ENCODE measurements at places on chromosomes 5 and 9.

GRCh38 chr5:27062451-27062850, 24.1 kb upstream of the CDH9 start:
- no peak for DNase-seq

DNA sequence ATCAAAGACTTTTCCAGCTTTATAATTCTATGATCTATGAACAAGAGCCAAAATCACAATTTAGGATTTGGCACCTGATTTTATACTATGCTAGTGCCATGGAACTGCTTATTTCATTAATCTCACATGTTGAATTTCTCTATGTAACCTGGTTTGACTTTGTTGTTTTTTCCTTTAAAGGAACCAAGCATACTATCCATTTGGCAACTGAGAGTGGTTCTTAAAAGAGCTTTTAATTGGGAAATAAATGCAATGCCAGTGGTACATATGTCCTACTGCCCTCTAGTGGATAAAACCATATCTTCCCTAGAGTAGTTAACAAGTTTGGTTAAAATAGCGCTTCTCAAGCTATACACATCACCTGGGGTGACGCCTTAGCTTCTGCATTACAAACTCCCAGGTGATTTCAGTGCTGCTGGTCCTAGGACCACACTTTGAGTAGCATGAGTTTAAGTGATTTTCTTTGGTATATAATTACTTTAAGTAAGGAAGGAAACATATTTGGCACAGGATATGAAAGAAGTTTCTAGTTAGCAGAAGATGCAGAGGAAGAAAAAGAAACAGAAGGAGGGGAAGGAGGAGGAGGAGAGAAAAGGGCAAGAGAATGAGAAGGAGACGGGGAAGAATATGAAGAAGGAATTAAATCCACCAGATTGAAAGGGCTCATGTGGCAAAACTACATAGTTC, 56.8 kb downstream of the FGF10 start:
- DNase-seq = no peak

DNA sequence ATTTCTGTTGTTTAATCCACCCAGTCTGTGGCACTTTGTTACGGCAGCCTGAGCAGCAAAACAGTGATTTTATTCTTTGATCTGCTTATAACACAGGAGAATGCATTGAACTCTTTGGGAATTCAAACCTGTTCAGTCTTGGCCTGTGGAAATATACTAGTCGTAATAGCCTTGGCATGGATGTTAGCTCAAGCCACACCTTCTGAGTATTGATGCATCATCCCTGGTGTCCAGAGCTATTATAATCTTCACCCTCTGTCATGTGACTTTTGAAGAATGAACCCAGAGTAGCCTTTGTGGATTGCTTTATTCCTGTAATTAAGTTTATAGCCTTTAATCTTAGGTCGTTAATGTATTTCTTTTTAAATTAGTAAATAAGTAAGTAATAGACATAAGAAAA, 50.8 kb upstream of the TEX48 start:
- DNase-seq = no peak

DNA sequence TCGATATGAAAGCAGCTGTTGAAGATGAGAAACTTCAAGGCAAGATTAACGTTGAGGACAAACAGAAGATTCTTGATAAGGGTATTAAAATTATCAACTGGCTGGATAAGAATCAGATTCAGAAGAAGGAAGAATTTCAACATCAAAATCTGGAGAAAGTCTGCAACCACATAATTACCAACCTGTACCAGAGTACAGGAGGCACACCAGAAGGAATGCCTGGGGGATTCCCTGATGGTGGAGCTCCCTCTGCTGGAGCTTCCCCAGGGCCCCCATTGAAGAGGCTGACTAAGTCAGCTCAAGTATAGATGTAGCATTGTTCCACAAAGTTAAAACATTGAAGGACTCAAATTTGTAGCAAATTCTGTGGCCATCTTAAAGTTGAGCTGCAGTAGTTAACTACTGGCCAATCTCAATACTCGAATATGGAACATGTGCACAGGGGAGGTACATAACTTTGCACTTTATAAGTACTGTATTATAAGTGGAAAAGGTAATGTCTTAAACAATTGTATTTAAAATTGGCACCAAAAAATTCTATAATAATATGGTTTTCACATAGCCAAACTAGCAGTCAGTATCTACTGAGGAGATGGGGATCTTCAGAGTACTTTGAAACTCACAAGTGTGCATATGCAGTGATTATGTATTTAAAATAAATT, 237.5 kb downstream of the CHSY3 start:
- DNase-seq = no peak

GRCh38 chr5:79020861-79021561, 35.9 kb upstream of the ARSB start:
- DNase-seq = no peak

GRCh38 chr5:55620766-55621160, 86.0 kb upstream of the PLPP1 start:
- DNase-seq = no peak

DNA sequence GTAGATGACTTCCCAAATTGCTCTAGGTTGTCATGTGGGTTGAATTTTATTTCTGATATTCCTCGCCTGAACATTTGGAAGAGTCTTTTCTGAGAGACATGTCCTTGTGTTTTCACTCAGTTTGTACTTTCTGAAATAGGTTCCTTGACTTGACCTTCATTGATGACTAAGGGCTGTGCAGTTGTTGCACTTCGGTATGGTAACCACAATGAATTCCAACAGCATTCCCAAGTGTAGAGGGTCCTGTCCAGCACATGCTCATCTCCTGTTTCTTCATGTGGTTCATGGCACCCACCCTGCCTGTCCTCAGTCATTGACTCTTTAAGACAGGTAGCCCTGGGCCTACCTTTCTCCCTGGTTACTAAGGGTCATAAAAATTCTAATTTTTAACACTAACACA, 527.8 kb downstream of the MTRR start:
- no peak for DNase-seq

DNA sequence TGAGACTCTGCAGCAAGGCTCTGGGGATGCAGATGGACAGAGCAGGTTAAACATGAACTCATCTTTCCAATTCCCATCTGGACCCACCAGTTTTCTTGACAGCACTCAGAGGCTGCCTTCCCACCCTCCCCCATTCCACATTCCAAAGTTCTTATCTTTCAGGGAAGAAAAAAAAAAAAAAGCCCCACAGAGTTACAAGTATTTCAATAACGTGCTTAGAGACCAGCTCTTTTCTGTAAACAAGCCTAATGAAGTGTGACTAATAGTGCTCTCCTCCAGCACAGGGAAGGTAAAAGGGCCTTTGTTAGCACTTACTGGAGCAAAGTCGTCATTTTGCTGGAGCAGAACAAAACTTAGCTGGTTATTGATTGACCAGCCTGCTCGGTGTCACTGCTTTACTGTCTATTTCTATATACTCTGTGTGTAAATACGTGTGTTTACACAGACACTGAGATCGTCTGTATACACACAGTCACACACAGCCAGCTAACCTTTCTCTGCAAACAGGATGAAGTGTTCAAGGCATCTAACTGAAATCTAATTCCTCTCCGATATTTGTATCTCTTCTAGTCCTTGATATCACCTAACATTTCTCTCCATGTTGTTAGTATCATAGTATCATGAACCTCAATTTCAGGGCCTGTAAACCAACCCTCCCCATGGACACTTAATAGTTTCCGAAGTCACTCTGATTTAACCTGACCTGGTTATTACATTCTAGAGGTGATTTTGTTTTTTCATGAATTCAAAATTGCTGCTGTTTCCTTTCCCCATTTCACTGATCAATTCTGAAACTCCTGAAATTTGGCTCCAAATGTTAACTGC, 84.9 kb downstream of the ZNF608 start:
- no peak for DNase-seq

DNA sequence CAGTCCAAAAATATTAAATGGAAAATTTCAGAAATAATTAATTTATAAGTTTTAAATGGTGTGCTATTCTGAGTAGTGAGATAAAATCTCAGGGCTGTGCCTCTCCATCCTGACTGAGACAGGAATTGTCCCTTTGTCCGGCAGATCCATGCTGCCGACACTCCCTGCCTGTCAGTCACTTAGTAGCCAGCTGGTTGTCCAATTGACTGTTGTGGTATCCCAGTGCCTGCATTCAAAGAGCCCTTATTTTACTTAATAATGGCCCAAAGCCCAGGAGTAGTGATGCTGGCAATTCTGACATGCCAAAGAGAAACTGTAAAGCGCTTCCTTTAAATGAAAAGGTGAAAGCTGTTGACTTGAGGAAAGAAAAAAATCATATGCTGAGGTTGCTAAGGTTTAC, 157.5 kb downstream of the ENC1 start:
- no peak for DNase-seq

DNA sequence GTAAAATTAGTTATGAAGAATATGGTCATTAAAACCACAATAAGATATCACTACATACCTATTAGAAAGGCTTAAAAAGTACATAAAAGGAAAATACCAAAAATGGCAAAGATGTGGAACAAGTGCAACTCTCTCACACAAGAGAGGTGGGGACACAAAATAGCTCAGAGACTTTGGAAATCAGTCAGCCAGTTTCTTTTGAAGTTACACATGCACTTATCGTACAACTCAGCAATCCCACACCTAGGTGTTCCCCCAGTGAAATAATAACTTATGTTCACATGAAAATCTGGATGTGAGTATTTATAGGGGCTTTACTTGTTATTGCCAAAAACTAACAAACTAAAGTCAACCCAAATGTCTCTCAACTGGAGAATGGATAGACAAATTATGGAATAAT, 9.8 kb upstream of the RICTOR start:
- DNase-seq = no peak

- no peak for DNase-seq
These were observed 12.4 kb upstream of the PAIP1 start for GRCh38 chr5:43569236-43569746.

DNA sequence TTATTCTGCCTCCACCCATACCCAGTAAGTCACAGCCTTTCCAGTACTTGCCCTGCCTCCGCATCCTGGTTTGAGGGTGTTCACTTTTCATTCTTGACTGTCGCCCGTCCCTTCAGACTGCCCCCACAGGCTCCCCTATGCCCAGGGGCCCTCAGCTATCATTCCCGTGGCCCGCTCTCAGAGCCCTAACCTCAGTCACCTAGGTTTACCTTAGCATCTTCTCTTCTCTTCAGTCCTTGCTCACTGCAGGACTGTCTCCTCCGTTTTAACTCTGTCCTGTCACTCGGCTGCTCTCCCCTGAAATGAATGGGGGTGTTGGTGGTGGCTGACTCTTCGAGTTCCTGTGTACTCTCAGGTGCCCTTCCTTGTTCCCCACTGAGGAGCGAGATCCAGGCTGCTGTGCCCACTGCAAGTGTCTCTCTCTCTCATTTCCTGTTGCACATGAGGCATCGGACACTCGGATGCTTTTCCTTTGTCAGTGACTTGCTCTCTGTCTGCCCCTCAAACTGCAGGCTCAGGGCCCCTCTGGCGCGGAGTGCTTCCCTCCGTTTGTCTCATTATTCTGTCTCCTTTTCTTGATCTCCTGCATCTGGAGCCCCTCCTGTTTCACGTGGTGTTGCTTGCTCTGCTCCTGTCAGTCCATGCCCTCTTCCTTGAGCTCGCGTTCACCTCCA, 89.8 kb downstream of the CACNA1B start:
- DNase-seq = no peak

DNA sequence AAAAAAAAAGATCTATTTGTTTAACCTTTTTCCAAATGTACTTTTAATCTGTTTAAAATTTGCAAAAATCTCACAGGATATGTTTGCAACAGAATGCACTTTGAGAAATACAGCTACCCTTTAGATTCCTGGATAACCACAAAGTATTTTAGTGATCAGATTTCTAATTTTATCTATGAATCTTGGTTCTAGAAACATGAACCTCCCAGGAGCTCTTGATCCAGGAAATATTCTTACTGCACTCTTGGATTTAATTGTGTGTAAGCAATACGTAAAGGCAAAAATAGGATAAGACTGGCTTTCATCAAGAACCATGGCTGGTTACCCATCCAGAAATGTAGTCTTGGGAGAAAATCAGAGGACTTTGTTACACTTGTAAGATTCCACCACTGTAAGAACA, 1581.8 kb upstream of the WWC1 start:
- DNase-seq = no peak

DNA sequence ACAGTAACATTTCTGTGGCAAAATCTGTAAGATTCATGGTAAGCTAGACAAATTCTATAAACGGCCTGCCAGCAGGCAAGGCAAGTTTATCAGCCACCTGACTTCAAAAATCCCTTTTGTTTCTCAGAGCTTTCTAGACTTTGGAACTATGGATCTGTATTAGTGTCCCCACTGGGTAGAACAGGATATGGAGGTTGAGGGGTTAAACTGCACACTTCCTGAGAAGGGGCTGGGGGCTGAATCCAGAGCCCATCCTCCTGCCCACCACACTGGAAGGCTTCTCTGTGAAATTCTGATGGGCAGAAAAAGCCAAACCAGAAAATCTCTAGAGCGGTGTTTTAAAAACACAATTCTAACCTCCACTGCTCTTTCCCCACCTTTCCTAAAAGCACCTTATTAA, 128.7 kb downstream of the ENTREP1 start:
- no peak for DNase-seq

DNA sequence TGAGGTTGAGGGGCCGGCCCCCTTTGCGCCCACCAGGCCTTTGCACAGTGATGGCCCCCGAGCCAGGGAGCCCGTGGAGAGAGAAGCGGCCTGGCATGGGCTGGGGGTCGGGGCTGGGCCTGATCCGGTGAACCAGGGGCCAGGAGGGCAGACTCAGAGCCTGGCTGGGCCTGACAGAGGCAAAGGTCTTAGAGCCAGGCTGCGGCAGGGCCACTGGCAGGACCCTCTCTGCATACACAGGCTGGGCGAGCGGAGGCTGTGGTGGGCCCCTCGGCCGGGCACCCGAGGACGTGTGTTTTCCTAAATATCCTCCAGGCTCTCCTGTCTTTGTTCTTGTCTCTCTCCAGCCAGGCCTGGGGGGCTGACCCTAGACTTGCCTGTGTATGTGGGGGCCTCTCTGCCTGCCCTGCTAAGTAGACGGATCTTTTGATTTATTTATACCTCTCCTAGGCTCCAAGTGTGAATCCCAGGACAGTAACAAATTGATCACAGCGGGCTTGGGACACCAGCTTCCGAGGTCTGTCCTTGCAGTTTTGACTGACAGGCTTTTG, 933 bp downstream of the NEK6 start:
- no peak for DNase-seq

- no peak for DNase-seq
These were observed 104.6 kb downstream of the CACNA1B start for GRCh38 chr9:137982200-137982599.

- no peak for DNase-seq
These were observed 239.9 kb downstream of the ROR2 start for GRCh38 chr9:91710158-91710557.

DNA sequence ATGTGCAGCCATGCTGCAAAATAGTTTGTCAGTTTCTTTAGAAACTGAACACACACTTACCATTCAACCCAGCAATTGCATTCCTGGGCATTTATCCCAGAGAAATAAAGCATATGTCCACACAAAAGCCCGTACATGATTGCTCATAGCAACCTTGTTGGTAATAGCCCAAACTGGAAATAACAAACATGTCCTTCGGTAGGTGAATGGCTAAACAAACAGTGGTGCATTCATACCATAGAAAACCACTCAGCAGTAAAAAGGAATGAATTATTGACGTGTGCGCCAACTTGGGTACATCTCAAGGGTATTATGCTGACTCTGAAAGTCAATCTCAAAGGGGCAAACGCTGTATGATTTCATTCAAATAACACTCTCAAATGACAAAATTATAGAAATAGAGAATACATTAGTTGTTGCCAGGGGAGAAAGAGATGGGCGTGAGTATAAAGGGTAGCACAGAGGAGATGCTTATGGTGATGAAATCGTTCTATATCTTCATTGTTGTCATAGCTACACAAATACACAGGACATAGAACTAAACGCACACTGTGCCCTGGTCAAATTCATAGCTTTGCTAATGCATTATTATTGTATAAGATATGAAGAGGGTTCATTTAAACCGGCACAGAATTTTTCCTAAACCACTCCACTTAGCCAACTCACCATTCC, 58.2 kb downstream of the DRD1 start:
- DNase-seq = no peak

GRCh38 chr5:170743876-170744212, 39.7 kb upstream of the GABRP start:
- no peak for DNase-seq

All from GM12878 (cell line).